ENCODE measurements at places on chromosomes 3 and 15.

DNA sequence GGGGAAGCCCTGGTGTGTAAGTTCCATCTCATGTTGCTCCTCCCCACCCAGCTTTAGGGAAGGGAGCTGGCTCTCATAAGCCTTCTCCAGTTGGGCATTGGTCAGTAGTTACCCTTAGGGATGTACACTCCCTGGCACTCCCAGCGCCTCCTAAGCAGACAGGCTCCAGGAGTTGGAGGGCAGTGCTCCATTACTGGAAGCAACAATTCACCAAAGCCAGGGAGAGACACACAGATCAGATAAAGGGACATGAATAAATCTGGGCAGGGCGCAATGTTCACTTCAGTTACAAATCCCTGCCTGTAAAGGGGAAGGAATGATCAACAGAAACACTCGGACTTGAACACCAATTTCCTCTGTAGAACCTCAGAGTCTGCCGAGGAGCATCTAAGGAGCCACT, 169.1 kb upstream of the CTNNB1 start:
- no peak for DNase-seq

DNA sequence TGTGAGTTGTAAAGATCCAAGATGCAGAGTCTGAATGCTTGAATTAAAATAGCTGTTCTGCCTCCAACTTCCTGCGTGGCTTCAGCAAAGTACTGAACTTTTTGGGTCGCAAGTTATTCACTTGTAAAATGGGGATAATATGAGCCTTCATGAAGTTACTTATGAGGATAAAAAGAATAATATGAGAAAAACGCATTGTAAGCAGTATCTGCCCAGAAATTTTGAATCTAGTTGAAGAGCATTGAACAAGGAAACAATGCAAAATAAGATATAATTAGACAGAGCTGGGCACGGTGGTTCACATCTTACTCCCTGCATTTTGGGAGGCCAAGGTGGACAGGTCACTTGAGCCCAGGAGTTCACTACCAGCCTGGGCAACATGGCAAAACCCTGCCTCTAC, 37.8 kb downstream of the AQP9 start:
- DNase-seq: no peak

DNA sequence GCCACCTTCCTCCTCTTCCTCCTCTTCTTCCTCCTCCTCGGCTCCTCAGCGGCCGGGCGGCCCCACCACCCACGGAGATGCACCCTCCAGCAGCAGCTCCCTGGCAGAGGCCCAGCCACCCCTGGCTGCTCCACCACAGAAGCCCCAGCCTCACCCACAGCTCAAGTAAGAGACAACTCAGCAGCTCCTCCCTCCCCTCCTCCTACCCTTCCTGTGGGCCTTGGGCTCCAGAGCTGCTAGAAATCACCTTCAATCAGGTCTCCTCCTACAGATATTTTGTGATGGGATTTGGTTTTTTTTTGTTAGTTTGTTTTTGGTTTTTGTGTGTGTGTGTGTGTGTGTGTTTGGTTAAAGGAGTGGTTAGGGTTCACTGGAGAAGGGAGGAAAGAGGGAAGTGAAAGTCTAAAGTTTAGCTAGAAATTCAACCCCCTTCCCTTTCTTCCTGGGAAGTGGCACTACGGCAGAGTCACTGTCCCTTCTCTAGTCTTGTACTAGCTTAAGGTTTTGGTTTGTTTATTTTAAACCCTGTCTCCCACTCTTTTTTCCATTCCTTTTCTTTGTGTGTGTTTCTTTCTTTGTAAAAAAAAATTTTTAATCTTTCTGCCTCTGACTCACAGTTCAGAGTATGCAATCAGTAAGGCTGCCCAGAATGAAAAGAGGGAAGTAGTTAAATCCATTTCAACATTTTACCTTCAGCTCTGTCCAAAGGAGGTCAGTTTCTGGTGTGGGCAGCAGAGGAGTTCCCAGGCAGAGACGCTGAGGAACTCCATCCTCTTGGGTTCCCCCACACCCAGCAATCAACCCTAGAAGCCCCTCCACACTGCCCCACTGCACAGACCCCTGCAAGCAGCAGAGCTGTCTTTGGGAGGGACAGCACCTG, 29.0 kb upstream of the TIMP4 start:
- no peak for DNase-seq

- no peak for DNase-seq
Measured at GRCh38 chr3:122295266-122296062, 29.6 kb upstream of the CSTA start.

DNA sequence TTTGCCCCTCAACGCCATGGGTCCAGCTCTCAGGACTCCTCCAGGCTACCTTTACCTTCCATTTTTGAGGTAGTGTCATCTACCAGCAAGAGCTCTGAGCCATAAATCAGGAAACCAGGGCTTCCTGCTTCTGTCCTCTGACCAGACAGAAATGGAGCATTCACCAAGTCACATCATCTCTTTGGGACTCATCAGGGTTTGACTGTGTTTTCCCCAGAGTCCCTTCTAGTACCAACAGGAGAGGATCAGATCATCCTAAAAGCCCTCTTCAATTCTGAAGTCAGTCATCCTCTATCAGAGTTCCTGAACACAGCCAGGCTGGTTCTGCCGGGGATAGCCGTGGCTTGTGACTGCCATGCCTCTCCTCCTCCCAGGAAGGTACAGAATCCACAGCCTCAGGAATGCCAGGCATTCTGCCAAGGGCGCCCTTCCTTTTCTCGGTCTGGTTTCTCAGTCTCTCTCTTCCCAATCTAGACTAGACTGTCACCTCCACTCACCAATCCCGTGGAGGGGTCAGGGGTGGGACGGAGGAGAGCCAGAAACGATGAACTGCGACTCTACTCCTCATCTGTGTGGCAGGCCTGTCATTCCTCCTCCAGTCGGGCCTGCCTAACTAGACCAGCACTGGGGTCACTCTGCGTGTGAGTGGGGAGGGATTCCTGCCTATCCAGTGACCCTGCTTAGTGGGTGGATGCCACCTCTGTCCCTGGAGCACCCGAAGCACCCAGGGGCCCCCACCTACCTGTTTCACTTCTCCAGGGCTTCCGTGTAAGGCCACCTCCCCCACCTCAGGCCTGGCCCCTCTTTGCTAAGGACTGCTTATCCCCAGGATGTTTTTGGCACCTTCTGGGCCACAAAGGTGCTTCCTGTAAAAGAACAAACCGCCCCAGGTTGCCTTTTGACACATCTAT, 30.9 kb downstream of the CCNL1 start:
- no peak for DNase-seq

GRCh38 chr15:99452728-99453636, 112.8 kb upstream of the MEF2A start:
- no peak for DNase-seq

DNA sequence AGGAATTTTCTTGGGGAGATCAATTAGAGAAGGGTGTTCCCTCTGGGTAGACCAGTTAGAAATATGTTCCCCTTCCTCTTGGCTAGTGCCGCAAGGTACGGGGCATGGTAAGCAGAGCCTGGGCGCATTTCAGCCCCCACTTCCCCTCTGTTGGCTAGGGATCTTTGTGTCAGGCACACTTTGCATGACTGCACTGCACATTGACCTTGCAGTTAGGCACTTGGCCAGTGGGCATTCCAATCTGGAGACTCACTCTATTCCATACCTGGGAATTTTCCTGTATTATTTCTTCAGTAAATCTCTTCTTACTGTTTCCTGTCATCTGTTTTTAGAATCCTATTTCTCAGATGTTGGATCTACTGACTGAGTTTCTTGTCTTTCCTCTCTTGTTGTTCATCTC, 30.0 kb upstream of the CACNA1D start:
- no peak for DNase-seq

DNA sequence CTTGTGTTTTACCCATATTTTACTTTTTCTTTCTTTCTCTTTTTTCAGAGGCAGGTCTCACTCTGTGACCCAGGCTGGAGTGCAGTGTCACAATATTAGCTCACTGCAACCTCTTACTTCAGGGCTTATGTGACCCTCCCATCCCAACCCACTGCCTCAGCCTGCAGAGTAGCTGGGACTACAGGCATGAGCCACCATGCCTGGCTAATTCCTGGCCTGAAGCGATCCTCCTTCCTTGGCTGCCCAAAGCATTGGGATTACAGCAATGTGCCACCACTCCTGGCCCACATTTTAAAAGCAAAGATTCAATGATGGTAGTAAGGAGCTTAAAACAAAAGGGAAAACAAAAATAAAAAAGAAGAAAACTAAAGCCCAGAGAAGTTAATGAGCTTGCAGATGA, 11.1 kb upstream of the CDV3 start:
- no peak for DNase-seq

DNA sequence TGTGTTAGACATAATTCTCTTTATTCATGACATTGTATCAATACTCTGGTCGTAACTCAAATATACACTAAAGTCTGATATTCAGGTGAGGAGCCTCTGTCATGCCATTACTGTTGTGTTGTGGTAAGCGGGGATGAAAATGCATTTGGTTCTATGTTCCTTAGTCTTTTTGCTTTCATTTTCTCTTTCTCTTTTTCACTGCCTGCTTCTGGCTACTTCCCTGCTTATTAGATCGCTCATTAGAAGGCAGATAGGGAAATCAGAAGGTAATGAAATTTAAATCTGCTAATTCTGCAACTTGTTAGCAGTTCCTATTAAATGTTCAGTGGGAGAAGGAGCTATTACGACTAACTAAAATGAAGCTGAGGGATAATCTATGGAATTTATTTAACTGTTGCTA, 345.0 kb downstream of the GRM7 start:
- DNase-seq: no peak

DNA sequence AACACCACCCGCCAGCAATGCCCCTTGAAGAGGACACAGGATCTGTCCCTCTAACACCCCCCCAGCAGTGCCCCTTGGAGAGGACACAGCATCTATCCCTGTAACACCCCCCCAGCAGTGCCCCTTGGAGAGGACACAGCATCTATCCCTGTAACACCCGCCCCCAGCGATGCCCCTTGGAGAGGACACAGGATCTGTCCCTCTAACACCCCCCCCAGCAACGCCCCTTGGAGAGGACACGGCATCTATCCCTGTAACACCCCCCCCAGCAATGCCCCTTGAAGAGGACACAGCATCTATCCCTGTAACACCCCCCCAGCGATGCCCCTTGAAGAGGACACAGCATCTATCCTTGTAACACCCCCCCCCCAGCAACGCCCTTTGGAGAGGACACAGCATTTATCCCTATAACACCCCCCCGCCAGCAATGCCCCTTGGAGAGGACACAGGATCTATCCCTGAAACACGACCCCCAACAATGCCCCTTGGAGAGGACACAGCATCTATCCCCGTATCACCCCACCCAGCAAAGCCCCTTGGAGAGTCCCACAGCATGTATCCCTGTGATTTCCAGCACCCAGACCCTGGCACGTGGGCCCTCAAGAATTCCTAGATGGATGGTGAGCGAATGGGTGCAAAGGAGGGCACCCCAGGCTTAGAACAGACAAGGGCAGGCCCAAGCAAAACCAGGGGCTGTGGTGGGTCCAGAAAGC, 26.9 kb downstream of the TNK2 start:
- DNase-seq: no peak

- no peak for DNase-seq
Measured at GRCh38 chr3:87575550-87575949, 299.2 kb upstream of the POU1F1 start.

Data from brain pericyte (primary cell).